ENCODE measurements at places on chromosomes 11 and 22.

- DNase-seq: no peak
Observed at GRCh38 chr22:43297270-43298061, 45.7 kb downstream of the SCUBE1 start.

DNA sequence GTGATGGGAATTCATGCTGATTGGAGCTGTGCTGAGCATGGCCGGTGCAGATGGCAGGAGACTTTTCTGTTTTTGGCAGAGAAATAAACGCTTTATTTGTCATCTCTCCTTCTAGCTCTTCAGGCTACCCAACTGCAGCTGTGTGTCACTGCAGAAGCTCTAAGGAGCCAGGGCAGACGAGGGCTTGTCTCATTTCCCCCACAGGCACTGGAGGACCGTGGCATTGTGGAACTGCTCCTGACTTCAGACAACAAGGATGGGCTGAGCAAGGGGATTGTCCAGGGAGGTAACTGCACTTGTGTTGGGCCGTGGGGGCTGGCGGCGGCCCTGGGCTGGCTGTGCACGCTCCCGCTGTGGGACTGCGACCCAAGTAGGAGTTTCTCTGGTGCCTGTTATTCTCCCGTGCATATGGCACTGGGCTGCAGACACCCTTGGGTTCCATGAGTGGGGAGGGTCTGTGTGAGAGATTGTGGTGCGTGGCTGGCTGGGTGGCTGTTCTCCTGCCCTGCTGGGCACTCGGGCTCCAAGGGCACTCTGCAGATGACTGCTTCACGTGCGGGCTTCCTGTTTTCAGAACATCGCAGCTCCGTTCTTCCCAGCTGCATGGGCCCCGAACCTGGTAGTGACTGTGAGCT is 27.2 kb downstream of the GLB1L2 start:
- DNase-seq: no peak

DNA sequence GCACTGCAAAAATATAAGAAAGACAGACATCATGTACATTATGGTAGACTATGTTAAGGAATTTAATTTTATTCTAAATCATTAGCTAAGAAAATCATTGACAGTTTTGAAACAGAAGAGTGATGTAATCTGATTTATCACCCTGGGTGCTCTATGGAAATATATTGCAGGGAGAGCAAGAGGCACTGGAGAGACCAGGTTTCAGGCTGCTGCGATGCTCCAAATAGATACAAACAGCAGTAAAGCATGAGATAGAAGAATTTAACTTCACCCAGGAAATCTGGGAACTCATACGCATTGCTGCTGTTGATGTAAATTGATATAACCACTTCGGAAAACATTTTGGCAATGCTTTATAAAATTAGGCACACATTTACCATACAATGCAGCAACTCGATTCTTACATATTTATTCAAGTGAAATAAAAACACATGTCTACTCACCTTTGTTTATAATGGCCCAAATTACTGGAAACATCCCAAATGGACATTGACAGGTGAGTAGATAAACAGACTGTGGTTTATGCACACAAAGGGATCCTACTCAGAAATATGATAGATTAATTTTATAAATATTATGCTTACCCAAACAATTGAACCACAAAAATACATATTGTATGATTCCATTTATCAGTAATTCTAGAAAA is 535.1 kb upstream of the CHORDC1 start:
- DNase-seq: no peak

DNA sequence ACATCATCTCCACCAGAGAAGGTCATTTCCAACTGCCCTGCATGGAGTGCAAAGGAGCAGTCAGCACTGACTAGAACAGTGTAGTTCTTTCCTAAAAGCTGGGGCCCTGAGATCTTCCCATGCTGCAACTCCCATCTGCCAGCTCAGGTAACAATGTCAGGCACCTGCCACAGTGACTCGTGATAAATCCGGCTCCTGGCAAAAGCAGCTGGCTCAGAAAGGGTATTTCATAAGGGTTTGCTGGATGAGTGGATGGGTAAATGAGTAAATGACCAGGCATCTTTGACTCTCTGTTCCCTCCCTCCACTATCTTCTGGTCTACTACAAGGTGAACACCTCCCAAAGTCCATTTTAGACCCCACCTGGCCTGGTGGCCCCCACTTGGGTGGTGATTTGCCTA is 403.6 kb downstream of the NXPE2 start:
- no peak for DNase-seq

DNA sequence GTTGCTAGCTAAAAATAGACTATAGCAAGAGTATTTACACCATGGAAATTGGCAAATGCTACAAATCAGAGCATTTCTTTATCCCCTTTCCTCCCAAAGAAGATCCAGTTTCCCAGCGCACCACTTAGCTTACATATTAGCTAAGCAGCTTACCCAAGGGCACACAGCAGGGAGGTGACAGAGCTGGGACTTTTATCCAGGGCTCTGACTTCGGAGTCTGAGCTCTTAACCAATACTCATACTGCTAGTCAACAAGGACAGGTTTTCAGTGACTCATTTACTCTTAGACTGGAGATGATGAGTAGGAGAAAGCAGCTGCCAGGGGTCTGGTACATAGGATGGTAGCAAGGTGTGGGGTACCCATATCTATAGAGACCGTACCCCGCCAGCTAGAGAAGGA is 38.4 kb downstream of the NAV2 start:
- no peak for DNase-seq

GRCh38 chr22:30235687-30236170 is 10.8 kb downstream of the LIF start:
- DNase-seq: no peak

DNA sequence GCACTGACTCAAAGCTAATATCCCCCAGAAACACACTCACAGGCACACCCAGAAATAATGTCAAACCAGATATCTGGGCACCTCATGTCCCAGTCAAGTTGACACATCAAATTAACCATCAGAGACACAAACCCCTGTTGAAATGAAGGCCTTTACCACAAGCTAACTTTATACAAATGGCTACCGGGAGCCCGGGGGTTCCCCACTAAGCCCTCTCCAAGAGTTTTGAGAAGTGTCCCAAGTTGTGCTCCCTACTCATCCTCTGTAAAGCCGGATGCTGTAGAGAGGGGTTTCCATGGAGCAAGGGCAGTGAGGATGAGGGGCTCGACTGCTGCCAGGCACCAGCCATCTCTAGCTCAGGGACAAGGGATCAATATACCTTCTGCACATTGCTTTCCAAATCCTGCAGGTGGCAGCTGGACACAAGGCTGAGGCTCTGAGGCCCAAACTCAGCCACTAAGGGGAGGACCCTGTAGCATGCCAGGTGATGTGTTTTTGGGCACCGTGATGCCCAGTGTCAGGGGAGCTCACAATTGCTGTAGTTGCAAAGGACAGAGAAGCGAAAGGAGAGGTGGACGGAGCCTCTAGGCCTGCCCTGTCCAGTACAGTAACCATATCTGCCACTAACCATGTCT is 145.7 kb downstream of the TTC17 start:
- no peak for DNase-seq

DNA sequence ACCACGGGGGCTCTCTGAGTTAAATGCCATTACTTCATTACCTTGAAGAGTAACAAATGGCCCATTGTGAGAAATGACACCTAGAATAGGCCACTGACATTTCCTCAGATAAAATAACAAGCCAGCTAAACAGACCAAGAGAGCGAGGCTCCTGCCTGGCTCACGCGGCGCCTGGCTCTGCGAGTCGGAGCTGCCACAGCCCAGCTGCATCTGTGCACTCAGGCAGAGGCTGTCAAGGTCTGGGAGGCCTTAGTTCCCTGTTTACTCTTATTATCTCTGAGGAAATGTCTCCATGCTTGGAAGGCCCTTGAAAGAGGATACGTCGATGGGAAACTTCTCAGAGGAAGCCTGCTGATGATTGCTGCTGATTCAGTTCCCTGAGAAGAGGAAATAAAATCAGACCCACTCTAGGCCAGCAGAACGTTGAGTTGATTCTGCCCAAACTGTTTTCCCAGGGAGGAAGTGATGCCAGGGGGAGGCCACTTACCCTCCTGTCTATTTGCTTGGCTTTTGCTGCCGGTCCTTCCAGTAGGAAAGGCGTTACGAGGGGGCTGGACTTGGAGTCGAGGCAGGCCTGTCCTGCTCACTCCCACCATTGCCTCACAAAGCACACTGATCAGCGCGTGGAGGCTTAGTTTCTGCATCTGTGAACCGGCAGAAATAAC is 208.8 kb downstream of the TBC1D22A start:
- no peak for DNase-seq

GRCh38 chr11:36034551-36035331 is 90.9 kb downstream of the LDLRAD3 start:
- DNase-seq: no peak

DNA sequence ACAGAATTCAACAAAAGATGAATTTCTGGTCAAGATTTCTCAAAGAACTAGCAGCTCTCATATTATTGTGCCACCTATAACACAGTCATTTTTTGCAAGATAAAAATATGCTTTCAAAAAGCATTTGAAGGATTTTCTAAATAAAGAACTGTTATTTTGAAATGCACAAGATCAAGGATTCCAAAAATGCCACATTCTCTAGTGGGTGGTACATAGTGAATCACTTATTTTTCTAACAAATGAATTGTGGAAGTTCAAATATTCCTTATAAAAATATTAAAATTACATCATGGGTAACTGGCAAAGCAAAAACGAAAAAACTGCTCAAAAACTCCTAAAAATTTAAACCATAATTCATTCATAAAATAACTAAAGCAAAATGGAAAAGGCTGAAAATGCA is 2.1 kb downstream of the RNF141 start:
- no peak for DNase-seq

DNA sequence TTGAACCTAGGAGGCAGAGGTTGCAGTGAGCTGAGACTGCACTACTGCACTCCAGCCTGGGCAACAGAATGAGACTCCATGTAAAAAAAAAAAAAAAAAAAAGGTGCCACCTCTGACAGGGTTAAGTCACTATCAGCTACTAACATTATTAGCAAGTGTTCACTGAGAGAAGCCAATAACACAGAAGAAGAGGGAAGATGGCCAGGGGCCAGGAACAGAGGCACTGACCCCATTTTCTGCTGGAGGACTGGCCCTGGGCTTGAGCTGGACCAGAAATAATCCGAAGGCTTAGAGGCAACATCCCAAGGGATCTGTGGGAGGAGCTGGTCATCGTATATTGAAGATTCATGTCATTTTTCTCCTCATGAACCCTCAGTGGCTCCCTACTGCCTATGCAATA is 5.0 kb downstream of the SLC5A1 start:
- no peak for DNase-seq

GRCh38 chr11:72575533-72576242 is 98.5 kb downstream of the PDE2A start:
- DNase-seq: no peak

DNA sequence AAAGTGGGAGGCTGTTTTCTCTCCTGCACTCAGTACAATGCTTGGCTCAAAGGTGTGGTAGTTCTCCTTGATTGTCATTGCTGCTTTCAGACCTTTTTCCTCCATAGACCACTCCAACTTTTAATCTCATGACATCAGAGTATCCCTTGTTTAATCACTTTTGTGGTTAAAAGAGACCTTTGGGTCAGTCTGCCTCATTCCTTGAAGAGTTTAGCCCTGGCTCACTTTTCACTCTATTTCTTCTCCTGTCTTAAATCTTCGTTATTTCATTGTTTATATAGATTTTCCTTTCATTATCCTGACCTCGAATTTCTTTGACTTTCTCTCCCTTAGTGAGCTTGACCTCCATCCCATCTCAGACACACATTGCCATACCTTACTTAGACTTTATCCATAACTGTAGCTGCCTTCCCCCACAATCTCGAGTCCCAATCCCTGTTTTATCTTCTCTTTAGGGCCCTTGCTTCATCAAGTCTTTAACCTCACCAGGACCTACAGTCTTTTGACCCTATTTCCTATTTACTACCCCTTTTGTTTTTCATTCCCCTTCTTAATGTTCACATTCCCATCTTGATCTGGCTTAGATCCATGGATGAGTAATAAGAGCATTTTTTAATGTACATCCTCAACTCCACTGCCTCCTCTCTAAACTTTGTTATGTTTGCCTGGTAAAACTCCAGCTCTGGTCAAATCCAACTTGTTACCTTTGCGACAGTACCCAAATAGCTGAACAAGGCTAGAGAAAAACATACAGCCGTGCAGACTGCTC is 9.5 kb downstream of the ATXN10 start:
- DNase-seq: no peak

- DNase-seq: no peak
Observed at GRCh38 chr11:70070706-70071105, 7.4 kb upstream of the ANO1 start.

DNA sequence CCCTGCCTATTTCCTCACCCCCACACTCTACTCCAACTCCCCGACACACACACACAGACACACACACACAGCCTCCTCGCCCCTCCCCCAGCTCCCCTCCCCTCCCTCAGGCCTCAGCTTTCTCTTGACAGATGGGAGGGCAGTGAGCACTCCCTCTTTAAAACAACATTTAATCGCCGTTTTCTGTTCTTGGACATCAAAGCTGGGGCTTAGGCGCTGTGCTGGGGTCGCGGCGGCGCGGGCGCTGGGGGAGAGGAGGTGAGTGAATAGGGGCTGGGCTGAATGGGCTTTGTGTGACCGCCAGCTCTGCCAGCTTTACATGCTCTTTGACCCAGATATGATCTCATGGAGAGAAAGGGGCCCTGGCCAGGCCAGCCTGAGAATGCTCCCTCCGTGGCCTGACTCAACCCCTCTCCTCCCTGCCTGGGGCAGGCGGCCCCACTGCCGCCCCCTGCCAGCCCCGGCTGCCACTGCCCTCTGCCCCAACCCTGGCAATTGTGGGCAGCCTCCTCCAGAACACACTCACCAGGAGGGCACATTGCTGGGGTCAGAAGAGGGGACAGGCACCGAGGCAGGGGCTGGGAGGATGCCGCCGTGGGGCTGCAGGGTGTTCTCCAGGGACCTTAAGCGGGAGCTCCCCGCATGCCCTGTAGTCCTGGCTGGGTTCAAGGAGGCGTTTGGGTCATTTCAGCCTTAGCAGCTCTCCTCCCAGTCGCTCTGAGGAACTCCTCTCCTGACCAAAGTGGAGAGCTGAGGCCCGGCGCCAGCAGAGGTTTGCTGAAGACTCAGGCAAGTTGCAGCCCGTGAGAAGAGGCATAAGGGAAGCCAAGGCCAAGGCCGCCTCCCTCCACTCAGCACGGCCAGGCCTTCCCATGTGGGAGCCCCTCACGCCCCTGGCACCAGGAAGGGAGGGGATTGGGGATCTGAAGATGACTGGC is 38.3 kb upstream of the NNMT start:
- no peak for DNase-seq

DNA sequence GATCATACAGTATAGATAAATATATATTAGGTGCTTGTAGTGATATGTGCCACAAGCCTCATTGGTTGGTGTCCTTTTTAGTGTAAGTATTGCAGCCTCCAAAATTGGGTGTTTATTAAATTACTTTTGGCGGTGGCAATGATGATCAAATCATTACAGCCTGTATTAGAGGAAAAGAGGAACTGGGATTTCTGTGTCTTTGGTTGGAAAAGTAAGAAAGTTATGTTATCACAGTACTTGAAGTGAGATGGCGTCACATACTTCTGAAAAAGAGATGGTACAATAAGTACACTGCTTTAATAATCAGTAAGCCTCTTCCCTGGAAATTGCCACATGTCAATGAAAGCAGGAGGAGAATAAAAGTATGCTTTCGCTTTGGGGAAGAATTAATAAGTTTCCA is 523 bp upstream of the MPZL3 start:
- DNase-seq: no peak
